ENCODE measurements at places on chromosomes 7 and 10.
A peak's percentile ranks its signal among the peaks of the same experiment; 100 is the strongest.

GRCh38 chr7:37201003-37201875 lies 247.4 kb downstream of the ELMO1 start:
- peak; percentile 66 for DNase-seq

DNA sequence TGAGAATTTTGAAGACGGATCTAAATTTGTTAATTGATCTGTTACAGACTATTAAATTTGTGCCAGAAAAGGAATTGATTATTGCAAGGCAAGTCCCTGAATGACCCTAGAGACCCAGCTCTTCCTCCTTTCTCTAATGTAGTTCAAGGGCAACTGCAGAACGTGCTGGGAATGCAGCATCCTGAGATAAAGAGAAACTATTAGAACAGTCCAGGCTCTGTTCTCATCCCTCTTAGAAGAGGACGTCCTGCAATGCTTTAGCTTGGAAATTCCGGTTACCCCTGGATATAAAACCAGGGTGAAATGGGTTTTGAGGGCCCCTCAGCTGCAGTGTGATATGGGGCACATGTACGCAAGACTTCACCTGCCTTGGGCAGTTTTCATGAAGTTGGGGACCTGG lies 67.3 kb downstream of the PTN start:
- no peak for DNase-seq

DNA sequence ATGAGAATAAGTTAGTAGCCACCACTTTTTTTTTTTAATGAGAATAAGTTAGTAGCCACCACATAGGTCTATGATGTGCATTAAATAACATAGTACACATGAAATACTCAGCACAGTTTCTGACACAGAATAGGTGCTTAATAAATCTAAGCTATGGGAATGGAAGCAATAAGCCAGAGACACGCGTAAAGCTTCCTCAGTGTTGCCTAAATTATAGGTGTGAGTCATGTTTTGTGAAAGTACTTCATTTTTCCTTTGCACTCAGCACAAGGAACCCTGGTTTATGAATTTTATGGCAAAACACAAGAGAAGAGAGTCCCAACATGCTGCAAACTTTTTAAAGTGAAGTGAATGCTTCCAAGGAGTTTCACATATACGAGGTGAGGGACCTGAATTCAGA lies 267.4 kb downstream of the RNLS start:
- DNase-seq: no peak

GRCh38 chr10:48609899-48610584 lies 5.2 kb upstream of the ARHGAP22 start:
- no peak for DNase-seq

DNA sequence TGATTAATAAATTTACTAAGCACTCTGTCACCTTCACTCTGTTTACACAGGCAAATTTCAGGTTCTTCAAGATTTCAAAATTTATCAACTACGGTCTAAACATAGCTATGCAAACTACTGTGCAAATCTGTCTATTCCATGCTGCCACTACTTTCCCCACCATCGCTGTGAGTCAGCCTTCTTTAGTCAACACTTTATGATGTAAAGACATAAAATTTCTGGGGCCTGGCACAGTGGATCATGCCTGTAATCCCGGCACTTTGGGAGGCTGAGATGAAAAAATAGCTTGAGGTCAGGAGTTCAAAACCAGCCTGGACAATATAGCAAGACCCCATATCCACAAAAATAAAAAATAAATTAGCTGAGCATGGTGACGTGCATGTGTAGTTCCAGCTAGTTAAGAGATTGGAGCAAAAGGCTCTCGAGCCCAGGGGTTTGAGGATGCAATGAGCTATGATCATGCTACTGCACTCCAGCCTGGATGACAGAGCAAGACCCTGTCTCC lies 42.6 kb downstream of the CNOT4 start:
- peak; percentile 15 for DNase-seq

DNA sequence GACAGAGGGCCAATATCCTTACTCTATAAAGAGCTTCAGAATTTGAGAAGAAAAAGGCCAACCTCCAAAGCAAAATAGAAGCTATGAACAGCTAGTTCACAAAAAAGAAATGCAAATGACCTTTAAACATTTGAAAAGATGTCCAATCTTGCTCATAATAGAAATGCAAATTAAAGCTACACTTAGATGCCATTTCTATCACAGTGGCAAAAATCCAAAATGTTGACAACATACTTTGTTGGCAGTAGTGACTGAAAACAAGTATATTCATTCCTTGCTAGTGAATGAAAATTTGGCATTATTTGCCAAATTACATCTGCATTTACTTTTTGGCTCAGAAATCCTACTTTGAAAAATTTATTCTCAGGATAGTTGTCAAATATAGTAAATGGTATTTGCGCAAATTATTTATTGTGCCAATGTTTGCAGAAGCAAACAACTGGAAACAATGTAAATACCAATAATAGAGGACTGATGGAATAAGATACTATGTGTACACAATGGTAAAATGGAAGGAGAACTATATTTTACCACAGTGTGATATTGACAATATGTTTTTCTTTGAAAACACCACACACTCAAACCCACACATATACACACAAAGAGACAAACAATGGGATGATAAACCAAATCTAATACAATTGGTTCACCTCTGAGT lies 9.4 kb downstream of the TMEM106B start:
- DNase-seq: no peak

DNA sequence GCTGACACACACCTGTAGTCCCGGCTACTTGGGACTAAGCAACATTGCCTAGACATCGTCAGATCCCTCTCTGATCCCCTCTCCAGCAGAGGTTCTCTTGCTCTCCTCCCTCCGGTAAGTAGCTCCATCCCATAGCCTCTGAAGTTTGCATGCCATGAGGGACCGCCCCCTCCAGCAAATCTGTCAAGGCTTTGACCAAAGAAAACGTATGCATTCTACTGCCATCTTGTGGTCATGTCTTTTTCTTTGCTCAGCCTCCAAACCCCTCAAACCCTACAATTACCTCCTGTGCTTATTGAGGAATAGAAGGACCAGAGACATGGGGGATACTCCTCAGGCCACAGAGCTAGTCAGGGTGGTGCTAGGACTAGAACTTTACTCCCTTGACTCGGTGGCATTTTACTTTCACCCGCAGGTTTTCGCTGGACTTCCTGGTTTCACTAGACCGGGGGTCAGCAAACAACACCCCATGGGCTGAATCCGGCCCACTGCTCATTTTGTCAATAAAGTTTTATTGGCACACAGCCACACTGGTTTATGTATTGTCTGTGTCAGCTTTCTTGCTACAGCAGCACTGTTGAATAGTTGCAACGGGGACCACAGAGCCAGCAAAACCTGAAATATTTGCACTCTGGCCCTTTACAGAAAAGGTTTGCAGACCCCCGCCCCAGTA lies 202.6 kb upstream of the FOXK1 start:
- peak; percentile 60 for DNase-seq

GRCh38 chr7:77727936-77728701 lies 31.9 kb downstream of the RSBN1L start:
- DNase-seq: peak; percentile 34

- no peak for DNase-seq
Observed at GRCh38 chr10:120538091-120538490, 81.1 kb downstream of the PLPP4 start.

DNA sequence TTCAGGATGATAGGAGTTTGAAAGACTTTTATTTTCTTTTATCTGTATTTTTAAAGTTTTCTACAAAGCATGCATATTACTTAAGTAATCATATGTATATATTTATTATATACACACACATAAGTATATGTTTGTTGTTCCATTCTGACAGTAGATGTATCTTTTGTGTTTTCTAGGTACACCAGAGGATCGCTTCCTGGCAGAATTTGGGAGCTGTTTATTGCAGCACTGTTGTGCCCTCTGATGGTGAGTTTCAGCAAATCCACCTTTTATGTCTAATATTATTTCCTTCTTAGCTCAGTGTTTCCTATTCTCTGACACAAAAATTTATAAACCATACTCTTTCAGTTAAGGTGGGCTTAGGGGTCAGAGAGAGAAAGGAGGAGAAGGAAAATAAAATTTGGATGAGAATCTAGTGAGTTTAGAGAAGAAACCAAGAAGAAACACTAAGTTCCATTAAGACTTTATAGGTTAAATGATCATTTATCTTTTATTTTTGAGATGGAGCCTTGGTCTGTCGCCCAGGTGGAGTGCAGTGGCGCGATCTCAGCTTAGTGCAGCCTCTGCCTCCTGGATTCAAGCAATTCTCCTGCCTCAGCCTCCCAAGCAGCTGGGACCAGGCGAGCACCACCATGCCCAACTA lies 59.2 kb upstream of the OIT3 start:
- peak; percentile 65 for DNase-seq

GRCh38 chr10:48468866-48469511 lies 135.9 kb downstream of the ARHGAP22 start:
- DNase-seq: no peak

GRCh38 chr10:130230036-130230435 lies 93.8 kb downstream of the GLRX3 start:
- no peak for DNase-seq

DNA sequence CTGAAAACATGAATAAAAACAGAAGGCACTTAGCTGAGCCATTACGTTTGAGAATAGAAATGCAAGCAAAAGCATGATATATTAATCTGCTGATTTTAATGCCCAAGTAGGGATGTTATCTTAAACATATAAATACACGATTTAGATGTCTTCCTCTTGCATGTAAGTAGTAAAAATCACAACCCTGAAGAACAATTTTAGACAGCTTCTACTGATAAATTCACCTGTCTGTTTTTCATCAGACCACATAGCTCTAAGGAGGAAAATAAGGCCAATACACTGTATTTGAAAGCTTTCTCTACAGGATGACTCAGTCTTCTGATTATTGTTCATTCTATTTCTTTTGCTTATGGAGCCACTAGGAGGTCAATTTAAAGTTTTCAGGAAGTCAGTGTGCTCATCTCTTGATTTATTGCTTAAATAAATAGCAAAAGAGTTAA lies 210.9 kb upstream of the CHRM2 start:
- peak; percentile 45 for DNase-seq

DNA sequence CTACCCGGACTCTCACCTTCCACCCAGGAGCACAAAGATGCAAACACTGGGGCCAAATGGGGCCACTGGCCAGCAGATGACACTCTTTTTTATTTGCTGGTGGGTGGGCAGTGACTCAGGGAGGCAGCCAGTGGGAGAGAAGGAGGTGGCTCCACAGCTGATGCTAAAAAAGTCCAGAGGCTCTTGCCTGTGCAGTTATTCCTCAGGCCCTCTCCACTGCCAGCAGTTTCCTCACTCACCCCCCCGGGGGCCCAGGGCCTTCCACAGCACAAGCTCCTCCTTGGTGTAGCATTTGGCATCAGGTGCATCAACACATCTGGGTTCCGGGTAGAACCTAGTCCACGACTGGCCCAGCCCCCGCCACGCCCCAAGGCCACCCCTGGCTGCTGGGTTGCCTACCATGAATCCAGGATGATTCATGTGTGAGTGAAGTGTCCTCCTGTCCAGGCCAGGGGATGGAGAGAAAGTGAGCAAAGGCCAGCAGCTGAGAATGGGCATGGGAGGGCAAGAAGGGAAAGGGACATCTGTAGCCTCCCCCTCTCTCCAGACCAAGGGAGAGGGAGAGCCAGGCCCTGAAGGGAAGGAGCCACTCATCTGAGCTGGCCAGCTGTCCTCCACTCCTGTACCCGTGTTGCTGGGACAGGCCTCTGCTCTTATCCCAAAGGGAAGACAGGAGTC lies 1.7 kb upstream of the KCNH2 start:
- no peak for DNase-seq

GRCh38 chr10:118961436-118961835 lies 68.1 kb upstream of the NANOS1 start:
- no peak for DNase-seq

- no peak for DNase-seq
Observed at GRCh38 chr7:98056580-98056979, 50.1 kb upstream of the LMTK2 start.

DNA sequence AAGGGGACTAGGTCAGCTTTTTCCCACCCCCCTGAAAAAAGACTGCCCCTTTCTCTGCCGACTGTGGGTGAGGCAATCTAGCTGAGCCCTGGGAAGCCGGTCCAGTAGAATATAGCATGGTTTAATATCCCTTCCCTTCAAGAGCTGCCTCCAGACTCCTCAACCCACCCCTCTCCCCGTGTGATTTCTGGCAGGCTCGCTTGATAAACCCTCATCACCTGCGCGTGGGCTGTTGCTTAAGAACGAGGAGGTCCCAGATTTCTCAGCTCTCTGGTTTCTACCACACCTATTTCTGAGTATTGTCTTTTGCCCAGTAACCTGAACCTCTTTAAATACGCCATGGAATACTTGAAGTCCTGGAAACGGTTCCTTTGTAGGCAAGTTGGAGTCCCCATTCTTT lies 2.0 kb upstream of the LRRC4 start:
- DNase-seq: no peak

DNA sequence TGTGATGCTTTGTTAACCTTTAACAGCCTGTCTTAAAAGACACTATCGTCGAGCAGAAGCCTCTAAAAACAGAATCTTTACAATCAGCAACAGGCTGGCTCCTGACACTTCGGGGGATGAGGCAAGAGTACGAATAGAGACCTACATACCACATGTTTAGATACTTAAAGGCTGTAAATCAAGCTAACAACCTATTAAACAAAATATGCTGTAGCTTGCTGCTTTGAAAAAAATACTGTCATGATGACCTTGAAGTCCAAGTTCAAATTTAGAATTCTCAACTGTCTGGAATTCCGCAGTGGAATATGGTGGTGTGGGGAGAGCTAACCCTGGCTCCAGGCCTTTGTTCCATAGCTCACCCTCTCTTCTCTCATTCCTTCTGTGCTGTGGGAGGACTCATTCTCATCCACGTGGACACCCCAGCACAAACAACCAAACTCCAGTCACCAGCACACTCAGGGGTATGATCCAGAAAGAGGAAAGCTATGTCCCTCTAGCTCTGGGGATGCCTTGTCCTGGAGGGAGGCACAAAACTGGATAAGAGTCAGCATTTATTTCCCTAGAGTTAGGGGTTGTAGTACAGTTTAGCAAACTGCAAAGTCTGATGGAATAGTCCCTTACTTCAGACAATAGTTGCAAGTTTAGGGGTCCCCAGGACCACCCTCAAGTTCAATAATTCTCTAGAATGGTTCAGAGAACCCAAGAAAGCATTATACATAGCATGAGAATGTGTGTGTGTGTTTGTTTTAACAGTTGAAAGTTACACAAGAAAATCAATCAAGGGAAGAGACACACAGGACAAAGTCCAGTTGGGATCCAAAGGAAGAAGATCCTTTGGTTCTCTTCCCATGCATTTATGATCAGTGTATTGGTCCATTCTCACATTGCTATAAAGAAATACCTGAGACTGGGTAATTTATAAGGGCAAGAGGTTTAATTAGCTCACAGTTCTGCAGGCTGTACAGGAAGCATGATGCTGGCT lies 196.1 kb upstream of the SVIL start:
- no peak for DNase-seq

- DNase-seq: no peak
Observed at GRCh38 chr7:97285348-97285747, 167.8 kb downstream of the SDHAF3 start.

DNA sequence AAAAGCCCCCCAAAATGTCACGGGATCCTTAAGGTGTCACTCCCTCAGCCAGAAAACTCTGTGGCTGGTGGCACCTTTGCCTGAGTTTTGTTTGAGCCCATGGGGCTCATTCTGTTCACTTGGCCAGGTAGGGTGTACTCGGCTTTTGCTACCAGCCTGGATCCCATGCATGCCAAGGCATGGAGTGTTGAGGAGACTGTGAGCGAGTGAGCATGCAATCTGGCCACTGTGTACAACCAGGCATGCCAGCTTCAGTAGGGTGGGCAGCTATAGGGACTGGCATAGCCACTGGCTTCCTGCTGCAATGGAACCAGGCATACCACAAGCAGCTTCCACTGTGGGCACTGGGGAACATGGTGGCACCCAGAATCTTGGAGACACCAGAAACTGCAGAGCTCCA lies 436.0 kb upstream of the GRM3 start:
- no peak for DNase-seq

- DNase-seq: peak; percentile 57
Observed at GRCh38 chr7:7681191-7681935, 37.0 kb downstream of the RPA3 start.

Measured in fibroblast of skin of back (primary cell).